Fibroblast of lung (primary cell): ENCODE measurements at places on chromosomes 7 and 10. TPM values are rescaled to one million over a fixed set of nuclear protein-coding genes. Genes with fewer than 3 reads are reported as not detected.

DNA sequence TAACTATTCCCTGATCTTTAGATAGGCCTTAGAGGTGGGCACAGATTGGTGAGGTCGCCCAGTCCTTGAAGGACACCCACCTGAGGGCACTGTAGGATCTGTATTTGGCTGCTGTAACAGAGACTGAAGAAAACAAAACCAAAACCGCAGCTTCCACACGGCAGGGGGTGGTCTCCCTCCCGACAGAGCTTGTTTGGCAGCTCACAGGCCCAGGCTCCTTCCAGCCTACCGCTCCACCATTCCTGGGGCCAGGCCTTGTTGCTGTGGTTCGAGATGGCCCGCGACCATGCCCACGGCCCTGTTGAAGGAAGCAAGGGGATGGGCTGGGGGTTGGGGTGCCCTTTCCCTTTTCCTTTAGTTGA is 30.4 kb downstream of the ZNF783 start:
- no peak for DNase-seq

The POU6F2 gene
- not detected in 2 replicates for polyA plus RNA-seq

GRCh38 chr7:67571026-67571545 is 574.5 kb downstream of the TYW1 start:
- no peak for DNase-seq

DNA sequence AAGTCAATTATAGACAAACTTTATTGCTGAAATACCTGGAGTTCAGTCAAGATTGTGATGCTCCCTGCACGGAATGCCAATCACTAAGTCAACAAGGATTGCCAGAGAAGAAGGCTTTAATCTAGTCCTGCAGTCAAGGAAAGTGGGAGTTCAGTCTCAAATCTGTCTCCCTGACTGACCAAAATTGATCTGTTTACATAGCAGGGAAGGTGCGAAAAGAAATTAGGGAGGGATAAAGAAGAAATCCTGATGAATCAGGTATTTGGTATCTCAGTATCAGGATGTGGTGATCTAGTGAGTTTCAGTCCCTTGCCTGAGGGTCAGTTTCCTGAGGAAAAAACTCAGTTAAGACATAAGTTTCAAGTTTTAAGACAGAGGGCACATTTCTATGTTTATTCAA is 2.1 kb upstream of the AKR1D1 start:
- DNase-seq = no peak

DNA sequence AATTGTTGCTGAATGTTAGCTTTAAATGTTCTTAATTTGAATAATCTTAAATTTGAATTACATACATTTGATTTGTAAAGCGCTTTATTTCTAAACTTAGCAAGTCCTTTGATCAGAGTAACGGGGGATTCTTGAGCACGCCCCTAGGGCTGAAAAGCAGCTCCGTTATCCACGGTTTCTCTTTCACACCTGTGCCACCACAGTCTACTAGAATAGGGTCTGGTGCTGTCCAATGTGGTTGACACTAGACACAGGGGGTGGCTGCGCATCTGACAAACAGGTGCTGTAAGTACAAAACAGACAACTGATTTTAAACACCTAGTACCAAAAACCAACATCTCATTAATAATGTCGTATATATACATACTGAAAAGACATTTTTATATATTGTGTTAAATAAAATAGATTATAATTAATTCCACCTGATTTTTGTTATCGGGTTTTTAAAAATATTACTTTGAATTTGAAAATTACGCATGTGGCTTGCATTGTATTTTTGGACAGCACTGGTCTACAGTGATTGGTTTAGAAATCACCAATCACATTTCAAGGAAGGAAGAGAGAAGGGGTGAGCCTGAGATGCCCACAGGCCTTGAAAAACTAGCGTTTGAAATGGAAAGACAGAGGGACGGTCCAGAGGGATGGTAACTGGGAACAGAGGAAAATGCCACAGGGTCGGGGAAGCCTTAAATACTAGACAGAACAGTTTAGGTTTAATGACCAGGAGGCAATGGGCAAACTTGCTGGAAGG is 7.3 kb downstream of the SEPHS1 start:
- DNase-seq = no peak

- DNase-seq = no peak
Observed at GRCh38 chr7:71801976-71802375, 610.2 kb downstream of the CALN1 start.

DNA sequence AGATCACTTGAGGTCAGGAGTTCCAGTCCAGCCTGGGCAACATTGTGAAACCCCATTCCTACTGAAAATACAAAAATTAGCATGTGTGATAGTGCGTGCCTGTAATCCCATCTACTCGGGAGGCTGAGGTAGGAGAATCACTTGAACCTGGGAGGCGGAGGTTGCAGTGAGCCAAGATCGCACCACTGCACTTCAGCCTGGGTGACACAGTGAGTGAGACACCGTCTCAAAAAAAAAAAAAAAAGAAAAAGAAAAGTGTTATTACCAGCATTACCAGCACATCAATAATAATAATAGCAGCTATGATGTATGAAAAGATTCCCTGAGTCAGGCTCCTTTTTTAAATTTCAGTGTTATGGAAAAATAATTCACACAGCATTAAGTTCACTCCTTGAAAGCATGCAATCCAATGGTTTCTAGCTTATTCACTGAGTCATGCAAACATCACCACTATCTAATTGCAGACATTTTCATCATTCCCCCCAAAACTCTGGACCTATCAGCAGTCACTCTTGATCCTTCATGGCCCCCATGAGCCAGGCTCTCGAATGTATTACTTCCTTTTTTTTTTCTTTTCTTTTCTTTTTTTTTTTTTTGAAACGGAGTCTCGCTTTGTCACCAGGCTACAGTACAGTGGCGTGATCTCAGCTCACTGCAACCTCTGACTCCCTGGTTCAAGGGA is 228.4 kb downstream of the FANK1 start:
- peak; percentile 42 for DNase-seq

The LIPK gene
- not detected in 2 replicates for polyA plus RNA-seq

- no peak for DNase-seq
Observed at GRCh38 chr10:60937022-60937421, 7.0 kb downstream of the RHOBTB1 start.

The PTER gene
- polyA plus RNA-seq = 7.2 and 8.8 TPM in 2 replicates
